HEK293T (cell line): ENCODE measurements at places on chromosomes 12 and 14.

- no peak for DNase-seq
Measured at GRCh38 chr12:121558956-121559355, 21.9 kb downstream of the KDM2B start.

- no peak for DNase-seq
Measured at GRCh38 chr12:82300611-82301010, 57.6 kb downstream of the CCDC59 start.

- DNase-seq, result no peak
Measured at GRCh38 chr12:54047160-54047963, 6.3 kb upstream of the HOXC4 start.

DNA sequence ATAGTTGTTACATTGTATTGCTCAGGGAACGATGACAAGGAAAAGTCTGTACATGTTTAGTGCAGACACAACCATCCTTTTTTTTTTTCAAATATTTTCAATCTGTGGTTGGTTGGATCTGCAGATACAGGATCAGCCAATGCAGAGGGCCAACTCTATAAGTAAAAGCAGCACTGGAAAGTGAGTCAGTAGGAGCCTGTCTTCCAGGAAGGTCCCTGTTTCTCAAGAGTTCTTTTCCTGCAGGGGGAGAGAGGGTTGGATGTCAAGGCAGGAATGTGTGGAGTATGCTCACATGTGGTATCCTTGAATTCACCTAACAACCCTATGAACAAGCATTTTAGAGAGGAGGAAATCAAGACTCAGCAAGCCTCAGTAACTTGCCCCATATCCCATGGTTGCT, 409.1 kb downstream of the NPAS3 start:
- DNase-seq, result no peak

GRCh38 chr14:32932914-32933628, 5.6 kb upstream of the NPAS3 start:
- no peak for DNase-seq

GRCh38 chr14:67111022-67111421, 78.2 kb upstream of the GARIN2 start:
- no peak for DNase-seq

- DNase-seq, result no peak
Measured at GRCh38 chr12:22100958-22101748, 55.1 kb downstream of the CMAS start.

DNA sequence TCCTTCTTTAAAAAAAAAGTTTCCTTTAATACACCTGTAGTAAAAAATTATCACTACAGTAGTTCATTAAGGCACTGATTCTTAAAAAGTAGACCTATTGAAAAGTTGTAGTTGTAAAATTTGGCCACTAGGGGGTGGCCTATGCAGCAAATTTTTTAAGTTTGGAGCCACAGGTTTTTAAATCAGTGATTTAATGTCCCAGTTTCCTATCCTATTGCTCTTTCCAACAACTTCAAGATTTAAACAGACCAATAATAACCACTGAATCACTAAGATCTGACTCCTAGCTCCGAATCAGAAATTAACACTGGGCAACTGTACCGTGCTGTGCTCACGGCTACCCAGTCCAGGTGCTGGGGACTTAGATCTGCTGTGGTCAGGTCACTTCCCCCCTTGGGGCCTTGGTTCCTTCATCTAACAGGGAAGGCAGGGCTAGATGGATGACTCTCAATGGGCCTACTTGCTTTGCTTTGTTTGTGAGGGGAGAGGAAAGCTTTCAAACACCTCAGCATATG, 279.3 kb downstream of the MED13L start:
- DNase-seq, result peak; percentile 22

DNA sequence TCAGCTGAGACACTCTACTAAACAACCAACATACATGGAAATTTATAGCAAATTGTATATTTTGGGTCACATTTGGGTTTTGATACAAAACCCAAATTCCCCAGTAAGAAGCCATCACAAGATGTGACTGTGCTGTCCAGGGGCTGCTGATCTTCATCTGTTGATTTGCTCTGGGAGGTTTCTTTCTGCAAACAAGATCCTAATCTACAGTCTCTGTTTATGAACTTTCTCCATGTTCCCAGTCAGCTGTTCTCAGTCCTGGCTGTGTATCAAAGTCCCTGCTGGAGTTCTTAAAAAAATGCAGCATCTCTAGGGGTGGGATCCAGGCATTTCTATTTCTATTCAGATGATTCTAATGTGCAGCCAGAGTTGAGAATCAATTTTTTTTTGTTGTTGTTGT, 85.1 kb downstream of the ATP23 start:
- no peak for DNase-seq

DNA sequence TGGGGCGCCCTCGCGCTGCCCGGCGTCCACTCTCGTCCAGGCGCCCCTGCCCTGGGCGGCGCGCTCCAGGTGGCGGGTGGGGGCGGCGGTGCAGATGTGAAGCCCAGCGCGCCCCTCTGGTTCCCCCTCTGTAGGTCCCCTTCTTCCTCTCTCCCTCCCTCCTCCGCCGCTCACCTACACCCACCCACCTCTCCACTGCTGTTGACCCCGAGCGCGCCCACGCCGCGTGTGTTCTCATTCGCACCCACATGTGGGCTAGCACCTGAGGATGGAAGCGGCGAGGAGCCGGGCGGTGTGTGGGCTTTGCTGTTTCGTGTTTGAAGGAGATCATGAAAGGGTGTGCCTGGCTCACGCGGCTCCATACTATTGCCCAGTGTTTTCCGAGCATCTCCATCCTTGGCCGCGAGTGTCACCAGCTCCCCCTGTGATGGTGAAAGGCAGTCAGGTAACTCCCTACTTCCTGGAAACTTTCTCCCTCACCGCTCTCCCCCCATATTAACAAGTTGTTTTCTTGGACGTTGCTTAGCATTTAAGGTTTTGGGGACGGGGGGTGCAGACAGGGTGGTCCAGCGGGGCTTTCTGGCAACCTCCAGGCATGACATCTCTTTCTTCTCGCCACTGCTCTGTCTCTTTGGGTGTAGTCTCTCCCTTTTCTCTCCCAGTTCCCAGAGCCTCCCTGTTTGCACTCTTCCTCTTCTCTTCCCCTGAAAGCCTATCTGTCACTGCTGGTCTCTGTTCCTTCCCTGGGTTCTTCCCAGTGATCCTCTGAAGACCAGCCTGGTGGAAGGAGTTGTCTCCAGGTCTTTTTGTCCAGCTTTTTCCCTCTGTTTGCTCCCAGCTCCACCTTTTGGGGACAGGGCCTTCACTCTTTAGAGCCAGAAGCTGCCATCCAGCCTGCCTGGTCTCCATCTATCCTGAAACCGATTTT, 1.6 kb downstream of the CACNA1C start:
- DNase-seq, result no peak

- DNase-seq, result peak; percentile 20
Measured at GRCh38 chr12:132143336-132144071, 615 bp downstream of the DDX51 start.

DNA sequence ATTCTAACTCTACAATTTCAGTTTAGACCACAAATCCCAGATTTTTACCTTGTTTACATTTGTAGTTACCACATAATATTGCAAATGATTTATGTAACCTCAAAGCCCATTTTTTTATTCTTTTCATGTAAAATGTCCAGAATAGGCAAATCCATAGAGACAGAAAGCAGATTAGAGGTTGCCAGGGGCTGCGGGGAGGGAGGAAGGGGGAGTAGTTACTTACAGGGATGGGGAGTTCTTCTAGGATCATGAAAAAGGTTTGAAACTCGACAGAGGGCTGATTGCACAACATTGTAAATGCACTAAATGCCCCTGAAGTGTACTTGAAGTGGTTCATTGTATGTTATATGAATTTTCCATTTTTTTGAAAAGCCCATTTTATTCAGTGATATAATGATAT, 66.5 kb downstream of the PPP2R5C start:
- no peak for DNase-seq

DNA sequence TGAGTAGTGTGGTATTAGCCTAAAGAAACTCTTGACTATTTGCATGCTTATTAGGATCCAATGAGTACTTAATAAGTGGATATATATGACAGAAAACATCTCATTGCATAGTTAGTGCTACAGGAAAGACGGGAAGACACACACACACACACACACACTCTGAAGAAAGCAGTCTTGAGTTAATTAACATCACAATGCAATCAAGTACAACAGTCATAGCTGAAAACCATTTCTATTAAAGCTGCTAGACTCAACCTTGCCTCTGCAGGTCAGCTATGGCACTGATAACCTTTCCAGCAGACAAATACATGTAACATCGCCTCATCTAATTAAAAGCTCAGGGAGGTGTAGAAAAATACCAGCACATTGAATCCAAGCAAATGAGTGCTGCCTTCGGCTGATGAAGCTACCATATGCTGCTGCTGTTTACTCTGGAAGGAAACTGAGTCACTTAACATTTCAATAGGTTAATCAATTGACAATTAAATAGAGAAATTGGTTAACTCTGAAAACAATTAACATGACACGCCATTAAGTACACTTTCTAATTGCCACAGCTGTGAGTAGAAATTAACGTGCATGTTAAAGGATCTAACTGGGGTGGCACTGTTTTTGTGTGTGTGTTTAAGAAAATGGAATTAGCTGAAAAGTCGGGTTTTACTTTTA, 93.2 kb upstream of the OTX2 start:
- no peak for DNase-seq

DNA sequence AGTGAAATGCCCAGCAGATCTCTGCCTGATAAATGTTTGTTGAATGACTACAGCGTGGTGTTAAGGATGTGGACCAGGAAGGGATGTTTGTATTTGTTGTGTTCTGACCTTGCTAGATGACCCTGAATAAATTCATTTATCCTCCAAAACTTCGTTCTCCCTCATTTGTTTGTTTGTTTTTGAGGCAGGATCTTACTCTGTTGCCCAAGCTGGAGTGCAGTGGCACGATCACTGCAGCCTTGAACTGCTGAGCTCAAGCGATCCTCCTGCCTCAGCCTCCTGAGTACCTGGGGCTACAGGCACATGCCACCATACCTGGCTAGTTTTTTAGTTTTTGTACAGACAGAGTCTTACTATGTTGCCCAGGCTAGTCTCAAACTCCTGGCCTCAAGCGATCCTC, 96.7 kb downstream of the TSPAN9 start:
- DNase-seq, result no peak

DNA sequence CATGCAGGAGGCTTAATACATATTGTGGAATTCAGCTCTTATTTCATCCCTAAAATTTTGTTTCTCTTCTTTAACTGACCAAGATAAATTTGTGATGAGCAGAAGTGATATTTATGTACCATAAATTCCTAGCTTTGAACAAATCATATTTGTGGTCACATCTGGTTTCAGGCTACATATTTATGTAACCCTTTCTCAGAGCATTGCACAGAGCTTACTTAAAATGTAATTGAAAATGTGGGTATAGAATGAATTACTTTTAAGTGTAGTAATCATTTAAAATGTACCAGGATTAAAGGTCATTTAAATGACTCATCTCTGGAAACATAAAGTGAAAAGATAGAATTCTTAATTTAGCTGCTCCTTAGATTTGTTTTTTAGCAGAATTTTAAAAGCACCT, 129.9 kb upstream of the FRMD6 start:
- DNase-seq, result no peak

GRCh38 chr12:92426332-92426731, 276.5 kb upstream of the PLEKHG7 start:
- DNase-seq, result no peak
